Coronary artery (tissue), 2 donors: ENCODE measurements at places on chromosomes 7 and 10.

GRCh38 chr7:81669476-81670105, 100.3 kb downstream of the HGF start:
- DNase-seq: no peak

- no peak for DNase-seq
These were observed 189.3 kb downstream of the POLR1F start for GRCh38 chr7:19519443-19520021.

GRCh38 chr10:4263601-4263921, 478.6 kb upstream of the KLF6 start:
- DNase-seq: no peak

- no peak for DNase-seq
These were observed 195.6 kb downstream of the CYP26A1 start for GRCh38 chr10:93269281-93269680.

- no peak for DNase-seq
These were observed 121.5 kb upstream of the ZMIZ1 start for GRCh38 chr10:78947226-78947625.

DNA sequence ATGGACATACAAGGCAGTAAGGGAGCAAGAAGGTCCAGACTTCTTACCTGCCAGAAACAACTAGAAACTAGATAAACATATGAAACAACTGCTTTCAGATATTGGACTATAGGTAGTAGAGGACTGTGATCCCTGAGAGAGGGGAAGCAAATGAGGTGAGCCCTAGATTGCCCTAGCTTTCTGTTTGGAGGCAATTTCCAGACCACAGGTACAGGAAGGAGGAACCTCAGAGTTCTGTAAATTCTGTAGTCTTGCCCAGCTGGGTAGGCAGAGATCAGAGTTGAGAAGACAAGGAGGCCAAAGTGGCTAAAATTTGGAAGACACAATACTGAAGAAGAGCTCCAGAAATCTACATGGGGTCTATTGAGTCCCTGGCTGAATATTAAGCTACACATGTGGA, 21.0 kb downstream of the CDK6 start:
- no peak for DNase-seq

DNA sequence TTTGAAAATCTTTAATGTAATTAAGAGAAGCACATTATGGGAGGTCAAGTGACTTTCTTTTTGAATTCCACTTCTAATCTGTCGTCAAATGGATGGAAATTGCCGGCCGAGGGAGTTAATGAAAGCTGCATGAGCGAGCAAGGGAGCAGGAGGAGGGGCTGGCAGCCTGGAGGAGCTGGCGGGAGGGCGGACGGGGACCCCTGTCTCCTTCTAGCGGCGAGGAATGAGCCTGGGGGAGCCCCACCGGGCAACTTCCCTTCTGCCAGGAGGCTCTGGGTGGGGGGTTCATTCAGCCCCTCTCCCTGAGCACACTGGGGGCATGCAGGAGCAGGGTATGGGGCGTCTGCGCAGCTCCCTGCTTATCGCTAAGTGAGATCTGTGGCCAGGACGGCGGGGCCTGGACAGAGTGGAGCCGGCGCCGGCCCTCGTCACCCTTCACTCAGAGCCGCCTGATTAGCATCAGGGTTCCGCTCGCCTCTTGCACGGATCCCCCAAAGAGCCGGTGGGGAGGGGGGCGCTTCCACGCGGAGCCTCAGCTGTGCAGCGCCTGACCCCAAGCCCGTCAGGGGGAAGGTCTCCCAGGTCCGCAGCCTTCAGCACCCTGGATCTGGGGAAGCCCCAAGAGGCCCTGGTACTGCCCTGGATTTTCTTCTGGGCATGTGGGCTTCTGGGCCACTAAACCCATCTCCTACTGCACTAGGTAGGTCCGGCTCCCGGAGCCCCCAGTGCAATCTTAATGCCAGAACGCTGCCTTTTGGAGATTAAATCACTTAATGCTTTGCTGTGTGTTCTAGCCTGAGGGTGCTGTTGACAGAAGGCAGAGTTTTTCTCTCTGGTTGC, 680.8 kb downstream of the LRMDA start:
- DNase-seq: peak; percentile 66

GRCh38 chr7:5626498-5626897, 155.0 kb downstream of the RNF216 start:
- no peak for DNase-seq

DNA sequence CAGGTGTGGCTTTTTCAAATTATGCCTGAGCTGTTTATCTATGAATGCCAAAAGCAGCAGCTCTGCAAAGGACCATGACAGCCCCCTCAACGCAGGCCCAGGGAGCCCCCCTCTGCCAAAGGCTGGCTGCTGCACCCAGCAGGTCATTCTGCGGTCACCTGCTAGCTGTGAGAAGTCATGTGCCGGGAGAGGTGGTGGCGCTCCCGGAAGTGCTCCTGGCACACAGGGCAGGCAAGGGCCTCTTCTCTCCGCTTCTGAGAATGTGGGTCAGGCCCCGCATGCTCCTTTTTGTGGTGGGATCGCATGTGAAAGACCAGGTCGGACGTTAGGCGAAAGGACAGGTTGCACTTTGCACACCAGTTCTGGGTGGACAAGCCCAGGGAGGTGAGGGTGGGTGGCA, 16.4 kb downstream of the ZNF488 start:
- peak; percentile 49 for DNase-seq

DNA sequence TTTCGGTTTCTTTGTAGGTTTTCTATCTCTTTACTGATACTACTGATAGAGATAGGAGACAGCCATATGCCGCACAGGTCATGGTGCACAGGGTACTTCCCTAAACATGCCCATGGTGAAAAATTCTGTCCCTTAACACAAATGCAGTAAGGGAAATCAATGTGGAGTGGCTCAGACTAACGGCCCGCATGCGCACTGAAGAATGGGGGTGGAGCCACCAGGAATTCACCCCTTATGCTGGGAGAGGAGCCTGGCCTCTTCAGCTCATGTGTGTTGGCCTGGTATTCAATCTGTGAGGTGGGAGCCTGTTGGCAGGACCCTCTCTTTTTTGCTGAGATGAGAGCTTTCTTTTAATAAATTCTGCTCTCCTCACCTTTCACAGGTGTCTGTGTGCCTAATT, 8.4 kb upstream of the URGCP start:
- no peak for DNase-seq

DNA sequence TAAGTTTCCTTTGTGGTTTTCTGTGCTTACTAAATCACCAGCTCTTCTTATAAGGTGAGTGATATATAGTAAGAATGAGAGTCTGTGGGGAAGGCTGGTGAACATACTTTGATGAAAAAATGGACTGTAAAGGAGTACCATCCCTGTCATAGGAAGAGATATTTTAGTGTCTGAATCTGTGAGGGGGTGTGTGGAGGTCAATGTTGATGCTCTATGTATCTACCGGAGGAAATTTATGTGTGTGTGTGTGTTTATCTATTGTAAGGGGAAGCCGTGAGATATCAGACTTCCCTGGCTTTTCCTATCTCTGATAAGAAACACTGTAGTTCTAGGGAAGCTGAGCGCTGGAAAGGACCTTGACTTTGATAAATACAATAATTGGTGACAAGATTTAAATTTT, 179.0 kb downstream of the PCDH15 start:
- no peak for DNase-seq

DNA sequence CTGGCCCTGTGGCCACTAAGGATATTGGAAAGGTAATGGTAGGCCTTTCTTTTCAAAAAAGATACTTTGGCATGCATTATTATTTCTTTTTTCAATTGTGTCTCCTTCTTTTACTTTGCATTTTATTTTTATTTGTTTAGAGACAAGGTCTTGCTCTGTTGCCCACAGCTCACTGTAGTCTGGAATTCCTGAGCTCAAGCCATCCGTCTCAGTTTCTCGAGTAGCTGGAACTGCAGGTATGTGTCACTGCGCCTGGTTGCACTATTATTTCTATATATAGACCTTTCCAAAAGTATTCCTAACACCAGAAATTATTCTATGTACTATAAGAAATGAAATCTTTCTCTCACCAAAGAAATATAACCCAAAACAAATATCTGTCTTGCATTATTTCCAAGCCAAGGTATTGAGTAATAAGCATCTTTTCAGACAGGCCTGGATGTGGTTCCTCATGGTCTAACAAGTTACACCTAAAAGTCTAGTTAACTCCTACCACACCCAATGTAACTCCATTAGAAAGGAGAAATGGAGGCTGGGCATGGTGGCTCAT, 500.8 kb upstream of the ANKRD30A start:
- DNase-seq: no peak

DNA sequence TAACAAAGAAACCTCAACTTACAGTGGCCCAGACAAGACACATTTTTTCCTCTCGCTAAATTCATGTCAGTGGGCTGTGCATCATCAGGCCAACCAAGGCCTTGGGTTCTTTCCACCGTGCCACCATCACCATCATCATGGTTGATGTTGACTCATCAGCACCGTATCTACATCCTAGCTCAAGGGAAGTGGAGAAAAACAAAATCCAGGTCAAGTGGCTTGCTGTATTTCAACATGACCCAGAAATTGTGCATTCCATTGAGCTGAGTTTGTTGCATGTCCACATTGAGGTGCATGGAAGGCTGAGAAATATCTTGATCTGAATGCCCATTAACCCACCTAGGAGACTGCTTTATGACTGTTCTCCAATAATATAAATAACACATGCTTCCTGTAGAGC, 312.4 kb upstream of the CDC14C start:
- DNase-seq: no peak

GRCh38 chr7:111815354-111815753, 253.1 kb upstream of the IMMP2L start:
- DNase-seq: no peak

DNA sequence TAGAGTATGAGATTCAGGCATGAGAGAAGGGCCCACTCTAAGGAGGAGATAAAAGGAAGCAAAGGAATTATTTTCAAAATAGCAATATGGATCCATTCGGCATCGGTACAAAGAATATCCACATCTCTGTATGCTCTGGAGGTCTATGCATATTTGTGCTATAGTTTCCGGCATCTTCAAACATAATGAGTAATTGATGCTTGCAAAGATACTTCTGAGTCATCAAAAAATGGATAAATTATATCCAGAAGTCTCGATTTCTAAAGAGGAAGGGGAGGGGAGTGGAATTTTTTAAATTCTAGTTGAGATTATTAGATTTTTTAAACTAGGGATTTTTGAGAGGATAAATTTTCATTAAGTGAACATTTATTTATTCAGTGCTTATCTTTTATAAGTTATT, 72.9 kb upstream of the KIAA1217 start:
- DNase-seq: no peak

GRCh38 chr7:40526951-40527715, 392.3 kb downstream of the SUGCT start:
- DNase-seq: no peak

GRCh38 chr10:78868456-78868855, 200.3 kb upstream of the ZMIZ1 start:
- no peak for DNase-seq

GRCh38 chr7:79590916-79591623, 137.6 kb upstream of the MAGI2 start:
- no peak for DNase-seq

DNA sequence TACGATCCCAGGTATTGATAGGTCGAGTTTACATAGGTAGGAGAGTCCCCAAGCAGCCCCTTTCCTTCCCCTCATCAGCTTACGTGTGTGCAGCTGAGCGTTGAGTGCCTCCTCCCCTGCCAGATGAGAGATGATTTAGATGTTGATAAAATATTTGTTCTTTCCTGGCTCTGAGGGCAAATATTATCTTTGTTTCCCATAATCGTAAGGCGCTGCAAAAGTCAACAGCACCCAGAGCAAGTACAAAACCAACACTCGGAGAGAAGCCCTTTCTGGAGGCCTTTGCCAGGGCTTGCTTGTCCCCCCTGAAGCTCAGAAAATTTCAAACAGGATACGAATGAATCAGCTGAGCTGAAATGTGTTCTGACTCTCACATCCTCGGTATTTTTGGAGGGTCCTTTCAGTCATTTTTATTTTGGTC, 683.2 kb downstream of the LRMDA start:
- DNase-seq: no peak

- peak; percentile 71 for DNase-seq
These were observed 2.2 kb downstream of the NPM3 start for GRCh38 chr10:101780818-101781654.

- no peak for DNase-seq
These were observed 10.3 kb downstream of the TACC2 start for GRCh38 chr10:121999301-121999700.

DNA sequence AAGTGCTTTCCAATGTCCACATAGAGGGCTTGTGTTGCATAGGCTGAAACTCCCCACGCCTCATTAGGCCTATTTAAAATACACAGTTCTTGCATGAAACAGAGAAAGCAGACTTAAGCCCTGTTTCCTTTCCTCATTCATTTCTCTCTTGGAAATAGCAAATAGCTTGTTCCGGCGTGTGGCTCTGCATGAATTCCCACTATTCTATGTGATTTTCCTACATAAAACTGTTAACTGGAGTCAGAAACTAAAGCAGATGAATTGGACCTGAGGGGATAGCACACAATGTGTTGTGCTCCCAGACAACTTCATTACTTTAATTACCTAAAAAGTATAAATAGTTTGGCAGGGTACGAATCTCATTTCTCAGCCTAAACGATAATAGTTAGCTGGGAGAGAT, 981.5 kb downstream of the SORCS1 start:
- no peak for DNase-seq

- DNase-seq: no peak
These were observed 313.0 kb downstream of the WDR37 start for GRCh38 chr10:1369197-1369596.

- no peak for DNase-seq
These were observed 6.0 kb upstream of the LIPA start for GRCh38 chr10:89257581-89257980.

- no peak for DNase-seq
These were observed 98.9 kb downstream of the ANKRD61 start for GRCh38 chr7:6130007-6130587.

- DNase-seq: no peak
These were observed 179.9 kb downstream of the DIP2C start for GRCh38 chr10:509361-510102.

DNA sequence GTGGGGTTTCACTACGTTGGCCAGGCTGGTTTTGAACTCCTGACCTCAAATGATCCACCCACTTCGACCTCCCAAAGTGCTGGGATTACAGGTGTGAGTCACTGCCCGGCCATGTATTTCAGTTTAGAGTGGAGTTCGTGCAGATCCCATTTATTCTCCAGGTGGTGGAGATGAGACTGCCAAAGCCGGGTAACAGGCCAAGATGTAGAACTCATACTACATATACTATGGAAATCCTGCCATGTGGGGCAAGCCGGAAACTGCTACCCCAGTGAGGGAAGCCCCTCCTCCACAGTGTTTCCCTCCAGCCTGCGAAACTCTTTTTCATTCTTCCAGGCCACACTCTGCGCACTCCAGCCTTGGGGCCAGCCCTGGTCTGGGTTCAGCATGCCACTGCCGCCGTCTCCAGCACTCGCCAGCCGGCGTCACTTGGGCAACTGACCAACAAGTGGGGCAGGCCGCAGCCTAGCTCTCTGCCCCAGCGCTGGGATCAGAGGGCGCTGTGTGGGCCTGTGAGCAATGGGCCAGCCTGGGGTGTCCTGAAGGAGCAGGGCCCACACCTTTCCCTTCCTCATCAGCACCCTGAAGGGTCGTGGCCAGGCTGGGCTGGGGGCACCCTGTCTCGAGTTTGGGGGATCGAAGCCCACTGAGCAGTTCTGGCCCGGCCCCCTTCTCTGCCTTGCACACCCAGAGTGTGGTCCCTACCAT, 122.0 kb downstream of the TRRAP start:
- no peak for DNase-seq

- DNase-seq: no peak
These were observed 148.7 kb downstream of the FGFR2 start for GRCh38 chr10:121449482-121449924.
